ENCODE measurements at places on chromosomes 1 and 21.
A peak's percentile ranks its signal among the peaks of the same experiment; 100 is the strongest.

DNA sequence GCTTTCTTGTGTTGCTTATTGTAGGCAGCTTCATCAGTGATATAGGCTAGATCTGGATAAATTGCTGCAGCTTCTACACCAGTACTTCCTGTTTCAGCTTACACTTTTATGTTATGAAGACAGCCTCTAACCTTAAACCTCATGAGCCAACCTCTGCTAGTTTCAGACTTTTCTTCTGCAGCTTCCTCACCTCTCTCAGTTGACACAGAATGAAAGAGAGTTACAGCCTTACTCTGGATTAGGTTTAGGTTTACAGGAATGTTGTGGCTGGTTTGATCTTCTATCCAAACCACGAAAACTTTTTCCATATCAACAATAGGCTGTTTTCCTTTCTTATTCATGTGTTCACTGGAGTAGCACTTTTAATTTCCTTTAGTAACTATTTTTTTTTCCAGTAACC is 76.9 kb upstream of the RNPC3 start:
- DNase-seq, result no peak

- DNase-seq, result no peak
These were observed 20.1 kb downstream of the NPHP4 start for GRCh38 chr1:5972198-5972520.

- DNase-seq, result no peak
These were observed 82.3 kb downstream of the ITPKB start for GRCh38 chr1:226656601-226657277.

DNA sequence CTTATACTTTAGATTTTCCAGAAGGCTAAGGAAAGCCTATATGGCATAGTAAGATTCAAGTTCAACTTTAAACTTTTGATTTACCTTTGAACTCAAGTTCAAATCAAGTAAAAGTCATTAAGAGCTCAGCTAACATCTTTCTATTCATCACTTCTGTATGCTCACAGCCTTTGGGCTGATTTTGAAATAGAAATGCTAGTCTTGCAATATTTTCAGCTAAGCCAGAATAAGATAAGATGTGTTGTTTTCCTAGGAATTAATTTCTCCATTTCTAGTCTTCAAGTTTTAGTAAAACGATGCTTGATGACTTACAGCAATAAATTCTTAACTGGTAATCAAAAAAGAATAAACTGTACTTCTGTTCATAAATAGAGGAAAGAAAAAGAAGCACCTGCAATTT is 35.6 kb downstream of the ATP1B1 start:
- DNase-seq, result no peak

GRCh38 chr1:205438213-205439158 is 16.6 kb upstream of the LEMD1 start:
- peak; percentile 23 for DNase-seq

- no peak for DNase-seq
These were observed 1.4 kb downstream of the DSCAM start for GRCh38 chr21:40845441-40845995.

GRCh38 chr1:63916485-63917360 is 142.9 kb downstream of the ROR1 start:
- no peak for DNase-seq

- DNase-seq, result no peak
These were observed 28.8 kb downstream of the BTG3 start for GRCh38 chr21:17583898-17584297.

DNA sequence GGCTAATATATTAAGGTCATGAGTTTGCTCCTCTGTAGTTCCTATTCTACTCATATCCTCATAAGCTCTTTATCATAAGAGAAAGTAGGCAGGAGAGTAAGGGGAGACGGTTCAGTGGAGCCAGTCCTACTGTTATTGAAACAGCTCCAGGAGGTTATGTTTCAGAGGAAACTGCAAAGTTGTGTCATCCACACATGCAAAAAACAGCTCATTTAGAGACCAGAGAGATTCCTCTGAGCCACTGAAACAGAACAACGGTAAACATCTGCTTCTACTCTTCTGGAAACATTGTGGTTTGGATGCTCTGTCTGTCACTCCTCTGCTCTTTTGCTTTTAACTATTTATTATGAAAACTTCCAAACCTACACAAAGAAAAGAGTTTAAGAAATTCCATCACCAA is 66.3 kb upstream of the PPP2R5A start:
- DNase-seq, result peak; percentile 77

- no peak for DNase-seq
These were observed 76.7 kb downstream of the OSBPL9 start for GRCh38 chr1:51693419-51694155.

GRCh38 chr1:28416509-28417194 is 47.1 kb downstream of the PHACTR4 start:
- no peak for DNase-seq

- peak; percentile 38 for DNase-seq
These were observed 685 bp downstream of the UBAP2L start for GRCh38 chr1:154221278-154222001.

DNA sequence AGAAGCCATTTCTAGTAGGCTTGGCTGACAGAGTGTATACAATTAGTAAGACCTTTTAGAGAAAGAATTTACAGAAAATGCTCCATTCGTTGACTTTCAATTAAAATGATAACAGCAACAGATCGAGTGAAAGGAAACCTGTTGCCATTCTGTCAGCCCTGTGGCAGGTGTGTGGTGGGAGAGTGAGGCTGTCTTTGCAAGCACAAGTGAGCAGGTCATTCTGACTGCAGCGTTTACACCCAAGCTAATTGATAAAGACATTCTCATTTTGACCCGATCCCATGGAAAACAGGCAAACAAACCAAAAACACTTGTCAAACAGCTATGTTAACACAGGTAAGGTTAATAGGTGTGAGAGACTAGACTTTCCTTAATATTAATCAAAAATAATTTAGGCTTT is 257.3 kb downstream of the PTBP2 start:
- no peak for DNase-seq

DNA sequence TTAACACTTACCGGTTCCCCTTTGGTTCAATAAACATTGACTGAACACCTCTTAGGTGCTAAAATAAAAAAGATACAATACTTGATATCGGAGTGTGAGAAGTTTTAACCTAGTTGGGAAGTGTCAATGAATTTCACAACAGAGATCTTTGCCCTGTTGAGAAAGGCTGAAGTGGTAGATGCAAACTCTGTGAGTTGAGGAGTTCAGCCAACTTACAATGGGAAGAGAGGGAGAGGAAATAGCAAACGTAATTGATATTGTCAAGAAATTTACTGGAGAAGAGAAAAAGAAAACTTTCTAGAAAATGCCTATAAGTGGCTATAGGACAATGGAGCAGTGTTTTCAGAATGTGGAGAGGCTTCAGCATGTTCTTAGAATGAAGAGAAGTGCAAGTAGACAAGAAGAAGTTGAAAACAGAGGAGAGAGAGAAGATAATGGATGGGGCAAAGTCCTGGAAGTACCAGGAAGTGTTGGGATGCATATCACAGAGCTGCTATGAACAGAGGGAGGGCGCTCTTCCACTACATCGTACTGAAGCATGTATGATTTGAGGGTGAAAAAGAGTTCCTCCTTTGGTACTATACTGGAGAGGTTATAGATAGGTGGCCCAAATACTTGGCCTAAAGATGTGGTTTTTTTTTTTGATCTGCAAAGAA is 48.9 kb downstream of the MEF2D start:
- DNase-seq, result no peak

DNA sequence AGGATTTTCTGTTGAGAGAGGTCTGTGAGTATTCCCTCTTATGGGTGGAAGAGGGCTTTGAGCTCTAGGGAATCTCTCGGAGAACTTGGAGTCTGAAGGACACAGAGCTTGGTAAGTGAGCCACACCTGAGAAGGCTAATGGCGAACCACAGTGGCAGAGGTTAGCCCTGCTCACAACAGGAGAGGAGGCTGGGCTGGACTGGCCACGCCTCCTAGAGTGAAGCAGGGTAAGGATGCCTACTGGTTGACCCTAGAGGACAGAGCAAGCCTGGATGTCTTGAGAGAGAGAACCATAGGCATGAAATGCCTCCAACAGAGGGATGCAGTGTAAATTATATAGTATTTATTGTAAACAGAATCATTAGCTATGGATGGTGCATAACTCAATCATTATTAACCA is 232.6 kb downstream of the PCP4 start:
- DNase-seq, result no peak

- DNase-seq, result no peak
These were observed 14.4 kb downstream of the HS2ST1 start for GRCh38 chr1:86928819-86929218.

DNA sequence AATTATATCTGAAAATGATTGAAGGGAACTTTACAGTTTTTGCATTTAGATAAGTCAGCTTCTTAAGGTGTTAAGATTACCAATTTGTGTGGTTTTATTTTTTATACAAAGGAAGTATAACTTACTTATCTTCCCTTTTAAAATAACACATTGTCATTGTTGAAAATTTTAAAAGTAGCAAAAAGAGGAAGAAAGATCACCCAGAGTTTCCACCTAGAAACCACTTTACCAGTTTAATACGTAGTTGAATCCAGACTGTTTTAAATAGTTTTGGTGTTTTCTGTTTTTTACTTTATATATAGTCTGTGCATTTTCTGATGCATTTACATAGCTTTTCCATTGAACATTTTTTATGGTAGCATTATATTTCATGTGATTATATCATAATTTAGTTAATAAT is 6.1 kb downstream of the CCDC18 start:
- no peak for DNase-seq

DNA sequence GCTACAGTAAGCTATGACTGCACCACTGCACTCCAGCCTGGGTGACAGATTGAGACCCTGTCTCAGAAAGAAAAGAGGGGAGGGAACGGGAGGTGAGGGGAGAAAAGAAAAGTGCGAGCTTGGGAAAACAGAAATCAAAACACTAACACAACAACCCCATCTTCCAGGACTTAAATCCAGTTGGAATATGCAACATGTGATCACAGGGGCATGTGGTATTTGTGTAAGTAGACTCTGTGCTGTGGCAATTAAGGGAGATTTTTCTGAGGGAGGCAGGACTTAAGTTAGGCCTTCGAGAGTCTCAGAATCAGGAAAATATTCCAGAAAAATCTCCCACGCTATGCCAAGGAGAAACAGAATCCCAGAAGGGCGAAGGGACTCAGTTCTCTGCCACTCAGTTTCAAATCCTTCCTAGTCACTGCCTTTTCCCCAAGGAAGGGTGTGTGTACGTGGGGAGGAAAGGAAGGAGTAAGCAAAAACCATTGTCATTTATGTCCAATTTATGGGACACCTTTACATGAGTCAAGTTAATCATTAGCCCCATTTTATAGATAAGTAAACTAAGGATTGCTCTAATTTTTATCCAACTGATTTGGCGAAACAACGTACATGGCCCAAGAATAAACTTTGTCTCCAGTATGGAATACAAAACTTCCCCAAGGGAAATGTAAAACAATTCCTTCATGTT is 12.3 kb downstream of the ID3 start:
- DNase-seq, result no peak

DNA sequence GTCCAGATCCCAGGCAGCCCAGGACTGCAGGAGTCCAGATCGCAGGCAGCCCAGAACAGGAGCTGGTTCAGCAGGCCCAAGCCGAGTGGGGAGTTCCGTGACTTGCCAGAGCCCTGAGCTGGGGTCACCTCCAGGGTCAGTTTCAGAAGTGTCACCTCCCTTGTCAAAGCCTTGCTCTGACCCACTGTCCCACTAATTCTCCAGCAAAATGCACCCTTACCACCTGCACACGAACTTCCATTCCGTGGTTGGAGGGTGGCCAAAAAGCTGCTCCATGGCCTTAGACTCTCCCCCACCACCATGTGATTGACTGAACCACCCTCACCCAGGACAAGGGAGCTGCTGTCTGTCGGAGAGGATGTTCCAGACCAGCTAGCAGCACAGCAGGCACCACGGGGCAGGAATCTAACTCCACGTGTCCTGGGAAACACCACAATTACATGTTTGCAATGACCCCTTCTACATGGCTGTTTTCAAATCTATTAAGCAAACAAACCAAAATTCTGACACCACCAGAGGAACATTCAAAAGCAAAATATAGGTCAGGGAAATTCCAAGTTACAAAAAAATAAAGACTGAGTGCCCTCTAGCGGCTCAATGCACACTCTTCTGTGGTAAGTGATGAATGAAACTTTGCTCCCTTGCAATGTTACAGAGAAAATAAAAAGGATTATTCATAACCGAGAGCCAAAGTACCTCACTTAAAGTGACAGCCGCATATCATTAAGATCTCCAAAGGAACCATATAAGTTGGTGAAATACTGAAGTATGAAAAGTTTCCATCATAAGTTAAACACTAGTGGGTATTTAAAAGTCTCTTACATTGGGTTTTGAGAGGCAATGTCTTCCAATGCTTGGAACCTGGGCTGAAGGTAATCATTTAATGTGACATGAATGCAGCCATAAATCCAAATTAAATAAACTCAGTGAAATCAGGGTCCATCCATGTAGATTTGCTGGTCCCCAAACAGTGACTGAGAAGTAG is 76.3 kb downstream of the NPHP4 start:
- DNase-seq, result peak; percentile 37

GRCh38 chr21:34029743-34030528 is 43.4 kb upstream of the MRPS6 start:
- peak; percentile 16 for DNase-seq

GRCh38 chr1:207361889-207362288 is 40.4 kb downstream of the CD55 start:
- no peak for DNase-seq

GRCh38 chr21:21508859-21509258 is 510.6 kb downstream of the NCAM2 start:
- DNase-seq, result no peak

GRCh38 chr1:9466780-9467758 is 72.2 kb upstream of the SLC25A33 start:
- no peak for DNase-seq

GRCh38 chr1:226588484-226588883 is 39.9 kb downstream of the STUM start:
- no peak for DNase-seq

GRCh38 chr1:33000427-33001026 is 35.9 kb upstream of the RNF19B start:
- DNase-seq, result no peak

- no peak for DNase-seq
These were observed 1.2 kb upstream of the SLC25A33 start for GRCh38 chr1:9537863-9538668.

DNA sequence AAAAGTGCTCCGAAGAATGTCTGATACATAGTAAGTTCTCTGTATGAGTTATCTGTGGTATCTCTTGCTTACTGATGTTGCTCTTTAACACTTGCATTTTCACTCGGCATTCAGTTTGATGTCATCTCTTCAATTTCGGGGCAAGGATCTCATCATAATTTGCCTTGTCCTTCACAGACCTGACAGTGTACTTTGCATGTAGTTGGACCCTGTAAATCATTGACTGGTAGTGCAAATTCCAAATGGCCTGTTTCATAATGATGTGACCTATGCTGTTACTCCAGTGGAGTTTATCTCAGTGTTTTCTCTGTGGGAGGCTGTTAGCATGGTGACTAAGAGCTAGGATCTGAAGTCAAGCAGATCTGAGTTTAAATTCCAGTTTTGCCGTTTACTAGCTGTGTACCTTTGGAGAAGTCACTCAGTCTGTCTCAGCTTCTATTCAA is 34.2 kb upstream of the ABCD3 start:
- DNase-seq, result peak; percentile 15
